ENCODE measurements at places on chromosomes 7 and 10.
A peak's percentile ranks its signal among the peaks of the same experiment; 100 is the strongest.

DNA sequence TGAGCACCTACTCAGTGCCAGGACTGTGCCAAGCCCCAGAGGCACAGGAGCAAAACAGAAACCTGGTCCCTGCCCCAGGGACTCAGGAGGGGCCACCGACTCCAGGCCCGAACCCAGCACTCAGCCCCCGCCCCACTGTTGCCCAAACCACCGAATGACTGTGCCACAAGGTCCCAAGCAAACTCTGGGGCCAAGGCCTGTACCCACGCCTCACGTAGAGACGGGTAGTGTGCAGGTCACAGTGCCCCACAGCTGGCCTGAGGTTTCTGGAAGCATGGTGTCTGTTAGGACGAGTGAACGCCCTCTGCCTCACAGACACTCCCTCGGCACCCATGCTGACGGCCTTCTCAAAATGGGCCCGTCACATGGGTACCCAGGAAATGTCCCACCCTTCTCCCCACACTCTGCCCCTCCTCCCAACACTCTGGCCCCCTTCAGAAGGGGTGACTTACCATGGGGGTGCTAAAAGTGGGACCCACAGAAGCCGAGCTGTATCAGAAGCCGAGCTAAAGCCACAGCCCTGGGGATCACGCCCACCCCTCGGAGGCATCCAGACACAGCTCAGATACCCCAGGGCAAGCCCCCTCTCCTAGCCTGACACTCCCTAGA lies 44.2 kb downstream of the CTBP2 start:
- no peak for DNase-seq

GRCh38 chr7:67671006-67671548 lies 674.4 kb downstream of the TYW1 start:
- DNase-seq: no peak

DNA sequence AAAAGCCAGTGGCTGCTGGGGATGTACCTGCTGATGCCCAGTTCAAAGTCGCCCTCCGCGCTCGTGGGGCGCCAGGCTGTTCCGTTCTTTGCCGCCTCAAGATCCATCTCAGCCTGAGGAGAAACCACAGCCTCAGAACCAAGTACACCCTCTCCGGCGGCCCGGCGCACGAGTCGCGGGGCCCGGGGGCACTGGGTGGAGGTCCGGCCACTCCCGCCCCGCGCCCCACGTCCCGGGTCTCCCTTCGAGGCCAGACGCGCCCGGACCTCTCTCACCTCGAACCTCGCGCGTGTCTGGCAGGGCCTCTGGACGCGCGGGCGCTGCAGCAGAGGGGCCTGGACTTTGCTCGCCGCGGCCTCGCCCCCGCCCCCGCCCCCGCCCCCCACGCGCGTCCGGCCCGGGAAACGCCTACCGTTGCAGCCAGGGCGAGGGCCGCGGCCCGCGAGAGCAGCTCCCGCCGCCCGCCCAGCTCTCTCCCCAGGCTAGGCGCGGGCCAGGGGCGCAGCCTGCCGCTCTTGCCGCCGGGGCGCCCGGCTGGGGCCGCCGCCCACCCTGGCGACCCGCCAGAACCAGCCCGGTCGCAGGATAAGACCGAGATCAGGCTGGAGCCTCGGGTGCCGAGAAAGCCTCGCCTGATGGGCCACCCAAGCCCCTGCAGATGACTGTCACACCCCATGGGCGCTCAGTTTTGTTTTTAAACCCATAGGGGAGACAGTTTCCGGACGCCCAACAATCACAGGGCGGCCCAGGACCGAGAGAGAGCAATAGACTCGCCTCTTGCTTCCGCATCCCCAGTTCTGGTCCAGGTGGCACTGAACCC lies at the start of gene ABCB4:
Gene ABCB4 (minus strand): TSS at position 322 of the 820 bp plus-strand sequence. CDS start 215 bp downstream, at position 107.
- no peak for DNase-seq

GRCh38 chr10:114905450-114905849 lies 32.5 kb upstream of the TRUB1 start:
- DNase-seq: peak; percentile 71

DNA sequence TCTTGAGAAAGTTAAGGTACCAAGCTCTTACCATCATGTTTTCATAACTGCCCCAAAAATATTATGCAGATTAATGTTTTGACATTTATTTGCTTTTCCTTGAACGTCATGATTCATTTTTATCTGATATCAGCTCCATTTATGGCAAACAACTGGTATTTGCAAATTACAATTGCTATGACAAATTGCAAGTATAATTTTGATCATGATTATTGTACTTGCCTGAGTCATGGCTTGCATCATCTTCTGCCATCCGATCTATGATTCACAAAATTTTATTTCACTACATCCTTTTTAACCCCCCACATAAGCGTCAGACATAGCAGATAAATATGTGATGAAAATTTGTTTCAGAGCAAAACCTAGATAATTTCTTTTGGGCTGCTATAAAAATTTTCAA lies 155.0 kb downstream of the STK31 start:
- DNase-seq: no peak

GRCh38 chr10:130021383-130021950 lies 57.4 kb upstream of the EBF3 start:
- no peak for DNase-seq

DNA sequence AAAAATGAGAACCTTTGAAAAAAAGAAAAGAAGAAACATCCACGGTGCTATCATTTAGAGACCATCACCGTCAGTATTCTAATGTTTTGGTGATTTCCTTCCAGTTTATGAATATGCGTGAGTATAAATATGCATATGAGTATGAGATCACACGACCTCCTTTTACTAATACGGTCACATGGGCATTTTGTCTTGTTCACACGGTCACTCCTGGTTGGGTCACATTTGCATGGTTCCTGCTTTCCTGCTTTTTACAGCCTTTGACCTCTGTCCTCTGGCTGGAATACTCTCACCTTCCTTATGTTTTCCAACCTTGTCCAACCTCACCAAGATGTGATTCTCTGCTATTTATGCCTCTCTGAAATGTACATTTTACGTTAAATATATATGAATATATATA lies 25.3 kb upstream of the LMTK2 start:
- DNase-seq: no peak

GRCh38 chr10:83574770-83575169 lies 564.5 kb upstream of the GHITM start:
- DNase-seq: no peak

DNA sequence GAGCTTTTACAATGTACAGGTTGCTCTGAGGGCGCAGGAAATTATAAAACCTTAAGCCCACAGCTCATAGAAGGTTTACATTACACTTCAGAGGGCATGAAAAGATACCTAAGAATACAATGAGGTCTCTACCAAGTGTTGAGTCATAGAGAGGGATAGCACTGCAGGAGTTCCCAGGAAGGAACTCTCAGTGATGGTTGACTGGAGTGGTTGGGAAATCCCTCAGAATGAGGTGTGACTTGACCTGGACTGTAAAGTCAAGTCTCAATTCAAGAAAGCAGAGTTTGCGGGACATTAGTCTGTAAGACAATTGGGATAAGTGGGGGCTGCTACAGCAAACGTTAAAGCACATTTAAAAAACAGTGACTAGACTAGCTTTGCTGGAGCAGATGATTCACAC lies 21.9 kb downstream of the TNKS2 start:
- no peak for DNase-seq

DNA sequence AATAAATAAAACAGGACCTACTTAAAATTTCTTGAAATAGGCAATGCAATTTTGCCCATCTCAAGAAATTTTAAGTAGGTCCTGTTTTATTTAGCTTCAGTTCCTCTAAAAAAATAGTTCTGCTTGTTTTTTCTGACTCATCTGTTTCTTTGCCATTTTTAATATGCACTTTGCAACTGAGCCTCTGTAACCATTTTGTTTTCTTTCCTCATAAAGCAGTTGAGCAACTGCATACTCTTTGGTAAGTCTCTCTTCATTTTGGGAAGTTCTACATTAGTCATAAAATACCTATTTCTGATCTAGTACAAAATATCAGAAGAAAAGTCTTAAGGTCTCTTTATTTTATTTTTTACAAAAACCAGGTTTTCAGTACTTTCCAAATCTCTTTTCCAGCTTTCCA lies 18.0 kb downstream of the TAS2R40 start:
- no peak for DNase-seq

GRCh38 chr10:96360766-96361165 lies 2.0 kb upstream of the OPALIN start:
- DNase-seq: no peak

- DNase-seq: no peak
Measured at GRCh38 chr7:158676171-158676840, 28.3 kb downstream of the NCAPG2 start.

DNA sequence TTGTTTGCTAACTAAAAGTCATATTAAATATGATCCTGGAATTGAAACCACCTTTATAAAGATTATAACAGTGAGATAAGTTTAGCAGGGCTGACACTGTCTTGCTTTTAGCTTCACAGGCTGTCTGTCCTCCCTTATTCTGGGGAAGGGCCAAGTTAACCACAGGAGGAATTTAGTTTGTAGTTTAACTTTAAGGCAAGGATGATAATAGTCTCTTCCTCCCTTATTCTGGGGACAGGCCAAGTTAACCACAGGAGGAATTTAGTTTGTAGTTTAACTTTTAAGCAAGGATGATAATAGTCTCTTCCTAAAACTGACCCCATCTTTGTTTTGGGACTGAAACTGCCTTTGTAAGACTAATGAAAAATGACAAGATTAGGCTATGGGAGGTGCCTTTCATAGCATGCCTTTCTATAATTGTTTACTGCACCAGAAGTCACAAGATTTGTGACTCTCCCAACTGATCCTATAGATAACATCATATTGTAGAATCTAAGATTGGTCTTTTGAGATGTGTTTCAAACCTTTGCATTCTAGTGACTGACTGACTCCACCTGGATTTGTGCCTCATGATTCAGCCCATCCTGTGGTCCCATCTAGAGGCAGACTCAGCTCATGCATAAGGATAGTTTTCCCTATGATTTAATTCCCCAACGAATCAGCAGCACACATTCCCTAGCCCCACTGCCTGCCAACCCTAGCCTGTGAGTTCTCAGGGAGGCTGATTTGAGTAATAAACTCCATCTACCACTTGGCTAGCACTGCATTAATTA lies 212.0 kb downstream of the MAGI2 start:
- no peak for DNase-seq

- DNase-seq: no peak
Measured at GRCh38 chr7:139125657-139126056, 16.1 kb upstream of the ZC3HAV1 start.

DNA sequence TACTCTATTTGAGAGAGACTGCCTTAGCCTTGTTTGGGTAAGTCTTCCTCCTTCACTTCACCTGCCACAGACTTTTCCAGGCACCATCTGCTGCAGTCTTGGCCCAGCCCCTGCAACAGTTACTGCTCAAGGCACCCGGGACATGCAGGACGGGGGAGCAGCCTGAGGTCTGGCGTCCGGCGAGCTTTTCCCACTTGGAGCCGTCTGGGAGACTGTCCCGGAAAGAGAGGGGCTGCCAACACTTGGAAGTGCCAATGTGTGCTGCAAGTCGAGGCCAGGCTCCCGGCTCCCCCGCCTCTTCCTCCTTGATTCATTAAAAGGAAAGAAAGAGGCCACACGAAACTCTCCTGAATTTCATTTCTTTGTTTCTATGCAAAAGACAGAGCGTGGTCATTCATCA lies 13.7 kb downstream of the HTRA1 start:
- peak; percentile 41 for DNase-seq

DNA sequence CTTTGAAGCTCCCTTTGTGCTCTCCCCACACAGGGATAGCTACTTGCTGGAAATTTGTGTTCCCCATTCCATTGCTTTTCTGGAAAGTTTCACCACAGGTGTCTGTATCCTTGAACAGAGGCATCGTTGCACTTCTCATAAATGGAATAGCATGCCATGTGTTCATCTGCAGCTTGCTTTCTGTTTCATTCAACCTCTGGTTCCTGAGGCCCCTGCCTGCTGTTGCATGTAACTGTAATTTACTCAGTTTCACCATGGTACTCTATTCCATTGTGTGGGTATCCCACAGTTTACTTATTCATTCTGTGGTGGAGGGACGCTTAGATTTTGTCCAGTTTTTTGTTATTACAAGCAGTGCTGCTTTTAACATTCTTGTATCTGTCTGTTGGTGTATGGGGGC lies 32.0 kb downstream of the EEPD1 start:
- no peak for DNase-seq

DNA sequence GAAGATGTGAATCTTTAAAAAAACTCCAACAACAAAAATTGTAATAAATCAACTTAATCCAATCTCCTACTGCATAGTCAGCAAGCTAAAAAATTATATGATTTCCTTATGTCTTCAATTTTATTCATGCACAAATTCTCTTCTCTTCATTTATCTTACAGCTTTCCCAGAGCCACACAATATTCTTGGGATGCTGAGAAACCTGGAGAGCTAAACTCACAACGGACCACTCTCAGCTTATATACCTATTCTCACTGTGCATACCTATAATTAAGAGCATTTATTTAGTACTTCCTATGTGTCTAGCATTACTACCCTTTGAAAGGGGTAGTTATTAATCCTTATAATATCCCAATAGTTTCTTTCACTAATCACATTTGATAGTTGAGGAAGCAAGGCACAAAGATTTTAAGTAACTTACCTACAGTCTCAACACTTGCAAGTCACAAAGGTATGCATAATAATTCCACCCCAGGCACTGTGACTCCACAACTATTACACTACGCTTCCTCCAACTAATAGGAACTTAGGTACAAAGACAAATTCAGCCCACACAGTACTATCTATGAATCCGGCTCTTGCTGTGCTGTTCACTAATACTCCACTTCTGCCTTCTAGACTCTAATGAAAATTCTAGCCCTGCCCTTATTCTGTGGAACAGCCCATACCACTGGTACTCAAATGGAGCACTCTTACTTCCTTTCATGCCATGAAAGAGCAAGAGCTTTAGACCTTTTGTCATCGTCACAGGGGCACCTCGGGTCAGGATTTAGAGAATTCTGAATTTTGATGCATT lies 5.1 kb downstream of the CCDC71L start:
- DNase-seq: no peak

- DNase-seq: no peak
Measured at GRCh38 chr10:85139124-85139523, 810.7 kb downstream of the CCSER2 start.

DNA sequence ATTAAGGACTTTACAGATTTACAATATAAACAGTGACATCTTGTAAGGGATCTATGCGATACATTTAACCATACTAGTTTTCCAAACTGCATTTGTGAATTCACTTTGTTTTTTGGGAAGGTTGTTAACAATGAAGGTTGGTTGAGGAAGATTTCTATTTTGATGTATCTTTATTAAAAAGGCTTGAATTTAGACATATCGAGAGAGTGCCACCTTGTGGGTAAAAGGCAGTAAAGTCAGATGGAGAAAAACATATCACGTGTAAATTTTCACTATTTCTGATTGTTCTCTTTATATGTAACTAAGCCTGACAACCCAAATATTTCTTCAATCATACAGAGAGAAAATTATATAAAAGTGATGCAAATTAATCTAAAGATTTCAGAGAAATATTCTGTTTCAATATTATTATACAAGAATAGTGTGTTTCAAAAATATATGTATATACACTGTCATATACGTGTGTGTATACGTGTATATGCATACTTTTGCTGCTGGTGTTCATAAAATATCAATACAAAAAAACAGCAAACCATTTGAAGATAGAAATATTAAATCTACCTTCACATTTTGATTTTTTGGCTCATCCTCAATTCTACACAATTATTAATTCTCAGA lies 988.6 kb downstream of the SORCS1 start:
- DNase-seq: no peak
